Mucosa of descending colon (tissue), 3 donors: ENCODE measurements at places on chromosomes 4 and X. TPM values are rescaled to one million over a fixed set of nuclear protein-coding genes. Genes with fewer than 3 reads are reported as not detected.

- no peak for DNase-seq
Observed at GRCh38 chr4:136461533-136461932, 1070.8 kb downstream of the PCDH18 start.

DNA sequence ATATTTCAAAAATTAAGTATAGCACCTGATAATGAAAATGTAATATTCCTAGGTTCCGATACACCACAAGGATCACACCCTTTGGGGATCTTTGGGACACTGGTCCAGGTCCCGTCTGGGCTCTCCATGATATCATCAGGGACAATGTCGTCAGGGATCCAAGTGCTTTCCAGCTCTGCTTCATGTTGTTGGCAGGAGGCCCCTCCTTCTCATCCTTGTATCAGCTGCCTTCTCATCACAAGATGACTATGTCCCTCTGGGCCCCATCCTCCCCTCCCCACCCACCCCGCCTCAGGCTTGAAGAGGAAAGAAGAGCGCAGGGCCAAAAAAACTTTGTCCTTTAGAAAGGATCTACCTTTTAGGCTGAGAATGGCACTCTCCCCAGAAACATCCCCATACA, 128.3 kb upstream of the KLF3 start:
- DNase-seq, result no peak

DNA sequence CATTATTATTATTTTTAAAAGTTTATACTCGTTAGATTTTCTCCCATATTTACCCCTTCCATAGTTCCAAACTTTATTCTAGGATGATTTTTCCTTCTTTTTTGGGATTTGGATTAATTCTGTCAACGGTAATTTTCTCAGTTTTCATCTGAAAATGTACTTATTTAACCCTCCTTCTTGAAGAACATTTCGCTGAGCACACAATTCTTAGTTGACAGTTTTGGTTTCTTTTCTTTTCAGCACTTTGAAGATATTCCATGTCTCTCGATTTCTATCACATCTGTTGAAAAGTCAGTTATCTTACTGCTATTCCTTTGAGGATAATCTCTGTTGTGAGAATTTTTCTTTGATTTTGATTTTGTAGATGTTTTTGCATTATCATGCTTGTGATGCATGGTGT, 85.2 kb downstream of the SCLT1 start:
- DNase-seq, result no peak

- peak; percentile 88 for DNase-seq
Observed at GRCh38 chr4:90127223-90127705, at the start of gene CCSER1. CCSER1 (plus strand) TSS chr4:90127394.

- peak; percentile 61 for DNase-seq
Observed at GRCh38 chr4:140790765-140791164, 34.6 kb upstream of the TBC1D9 start.

GRCh38 chrX:39982948-39983347, 114.8 kb downstream of the BCOR start:
- no peak for DNase-seq

- no peak for DNase-seq
Observed at GRCh38 chrX:40784516-40785151, 49.3 kb upstream of the MED14 start.

DNA sequence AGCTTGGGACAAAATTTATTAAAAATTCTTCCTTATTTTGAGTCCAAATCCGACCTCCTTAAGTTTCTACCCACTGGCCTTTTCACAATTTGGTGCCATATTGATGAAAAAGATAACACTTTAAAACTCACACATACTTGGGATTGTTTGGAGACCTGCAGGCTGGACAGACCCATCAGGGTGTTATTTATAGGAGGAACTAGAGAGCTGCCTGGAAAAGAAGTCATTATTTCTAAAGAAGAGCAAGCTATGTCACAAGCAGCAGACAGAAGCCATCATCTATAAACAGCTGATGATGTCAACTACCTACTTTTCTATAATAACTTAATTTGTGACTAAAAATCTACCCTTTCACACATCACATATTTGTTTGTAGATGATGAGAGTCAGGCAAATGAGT, 56.2 kb downstream of the COX18 start:
- no peak for DNase-seq

- no peak for DNase-seq
Observed at GRCh38 chr4:89119166-89119565, 7.8 kb downstream of the TIGD2 start.

DNA sequence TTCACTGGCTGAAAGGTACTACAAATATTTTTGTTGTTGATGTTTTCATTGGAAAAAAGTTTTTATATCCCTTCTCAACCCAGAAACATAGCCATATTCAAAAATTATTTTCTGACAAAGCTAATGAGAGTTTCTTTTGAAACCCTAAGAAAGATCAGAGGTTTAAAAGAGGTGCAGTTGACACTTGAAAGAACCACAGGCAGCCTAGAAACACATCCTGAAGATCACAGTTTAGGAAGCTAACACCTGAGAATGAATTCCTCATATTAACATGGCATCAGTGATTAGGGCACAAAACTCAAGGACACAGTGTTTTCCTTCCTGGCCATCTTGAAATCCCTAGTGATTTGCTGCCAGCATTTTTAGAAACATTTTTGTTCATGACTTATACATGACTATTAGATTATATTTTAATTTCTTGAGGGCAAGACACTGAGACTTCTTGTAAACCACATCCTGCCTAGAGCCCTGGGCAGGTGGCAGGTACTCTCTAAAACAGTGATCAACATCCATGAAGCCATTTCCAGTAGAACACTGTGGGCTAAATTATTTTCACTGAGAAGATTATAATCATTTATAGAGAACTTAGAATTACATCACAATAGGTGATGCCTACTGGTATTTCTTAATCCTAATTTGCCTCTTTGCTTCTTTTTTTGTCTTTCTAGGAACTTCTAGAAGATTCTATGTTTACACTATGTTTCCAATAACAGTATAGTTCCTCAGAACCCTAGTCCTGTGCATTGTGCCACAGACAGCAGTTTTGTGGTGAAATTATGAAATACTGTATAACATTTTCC, 80.0 kb downstream of the ARSJ start:
- no peak for DNase-seq

DNA sequence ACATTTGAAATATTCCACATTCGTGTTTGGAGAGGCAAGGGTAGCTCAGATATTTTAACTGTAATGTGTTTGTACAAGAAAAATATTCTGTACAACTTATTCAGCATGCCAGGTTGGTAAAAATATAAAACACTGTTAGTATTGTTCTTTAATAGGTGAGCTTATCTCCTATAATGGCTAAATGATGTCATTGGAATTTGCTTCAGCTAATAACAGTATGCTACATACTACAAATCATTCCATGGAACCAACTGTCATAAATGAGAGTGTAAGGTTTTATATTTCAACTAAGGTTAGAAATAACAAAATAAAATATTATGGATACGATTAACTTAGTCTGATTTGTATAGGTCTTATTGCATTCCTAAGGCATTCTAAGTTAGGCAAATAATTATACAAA, 206.6 kb downstream of the ADGRL3 start:
- DNase-seq, result no peak

GRCh38 chr4:69073375-69073774, 22.9 kb upstream of the UGT2B7 start:
- no peak for DNase-seq

- peak; percentile 28 for DNase-seq
Observed at GRCh38 chrX:22234380-22234779, 38.3 kb upstream of the CBLL2 start.

- no peak for DNase-seq
Observed at GRCh38 chr4:177287255-177287654, 22.4 kb upstream of the NEIL3 start.

DNA sequence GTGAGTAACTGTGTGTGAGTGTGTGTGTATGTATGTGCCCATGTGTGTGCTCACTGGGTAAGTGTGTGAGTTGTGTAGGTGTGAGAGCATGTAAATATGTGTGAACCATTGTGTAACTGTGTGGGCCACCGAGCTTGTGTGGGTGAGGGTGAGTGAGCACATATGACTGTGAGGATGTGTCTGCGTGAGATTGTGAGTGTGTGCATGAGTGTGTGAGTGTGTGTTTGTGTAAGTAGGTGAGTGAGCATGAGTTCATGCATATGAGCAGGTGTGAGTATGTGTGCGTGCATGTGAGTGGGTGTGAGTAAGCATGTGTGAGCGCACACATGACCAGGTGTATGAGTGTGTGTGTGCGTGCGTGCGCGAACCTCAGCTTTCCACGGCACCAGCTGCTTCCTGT, 1.4 kb upstream of the ATP2B3 start:
- DNase-seq, result no peak

DNA sequence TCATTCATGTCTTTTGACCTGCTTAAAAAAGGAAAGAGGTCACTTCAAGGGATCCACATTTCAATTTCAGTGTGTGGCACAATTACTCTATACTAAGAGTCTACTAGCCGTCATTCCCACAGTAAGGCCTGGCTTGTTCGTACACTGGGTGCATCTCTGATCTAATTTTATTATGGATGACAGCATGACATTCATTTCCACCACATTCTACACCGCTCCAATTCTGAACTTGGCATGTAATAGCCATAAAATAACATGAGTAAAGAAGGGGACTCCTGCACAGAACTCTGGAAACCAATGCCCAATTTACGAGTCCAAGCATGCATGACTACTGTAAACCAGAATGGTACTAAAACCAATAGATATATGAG, 51.1 kb downstream of the HAND2 start:
- no peak for DNase-seq

- no peak for DNase-seq
Observed at GRCh38 chrX:72262077-72262476, 15.0 kb downstream of the RPS4X start.

DNA sequence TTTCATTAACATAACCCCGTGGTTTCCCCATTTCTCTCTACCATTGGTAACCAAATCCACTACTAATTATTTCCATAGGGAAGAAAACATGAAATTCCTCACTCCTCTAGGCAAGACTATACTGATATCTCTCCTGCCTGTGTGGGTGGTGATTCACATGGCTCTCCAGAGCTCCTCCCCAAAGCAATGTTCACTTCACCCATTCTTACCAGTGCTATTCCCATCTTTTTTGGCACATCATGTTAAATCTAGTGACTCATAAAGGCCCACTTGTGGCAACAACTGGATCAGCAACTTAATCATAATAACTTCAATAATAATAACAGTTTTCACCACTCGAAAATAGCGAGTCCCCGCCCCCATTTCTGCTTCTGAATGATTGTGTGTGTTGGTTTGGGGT, 6.1 kb upstream of the HCCS start:
- DNase-seq, result no peak

DNA sequence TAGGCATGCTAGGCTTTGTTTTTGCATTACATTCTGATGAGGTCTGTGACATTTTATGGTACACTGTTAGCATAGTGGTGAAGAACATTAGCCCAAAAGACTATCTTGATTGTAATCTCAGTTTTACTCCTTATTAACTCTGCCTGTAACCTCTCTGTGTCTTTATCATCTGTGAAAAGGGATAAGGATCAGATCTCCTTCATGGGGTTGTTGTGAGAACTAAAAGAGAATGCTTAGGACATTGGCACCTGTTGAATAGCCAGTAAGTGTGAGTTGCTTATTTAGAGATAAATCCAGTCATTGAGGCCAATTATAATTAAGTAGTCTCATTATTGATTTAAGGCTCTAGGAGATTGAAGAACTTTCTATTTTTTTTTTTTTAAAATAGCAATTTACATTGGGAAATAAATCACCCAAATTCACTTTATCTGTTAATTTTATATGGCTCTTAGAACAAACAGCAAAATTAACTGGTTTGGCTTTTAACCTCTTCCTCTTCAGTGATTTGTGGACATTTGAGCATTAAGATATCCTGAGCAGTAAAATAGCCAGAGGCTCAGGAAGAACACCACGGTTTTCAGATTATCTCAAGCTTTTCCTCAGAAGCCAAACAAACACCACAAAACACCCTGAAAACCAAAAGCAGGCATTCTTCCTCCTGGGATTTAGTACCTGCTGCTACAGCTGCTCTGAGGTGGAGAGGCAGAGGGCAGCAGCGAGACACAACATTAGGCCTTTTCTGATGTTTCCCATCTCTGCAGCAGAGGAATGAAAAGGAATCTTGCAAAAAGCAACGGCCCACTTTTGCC, 192.9 kb downstream of the ARHGAP10 start:
- DNase-seq, result peak; percentile 62

GRCh38 chr4:53313510-53313909, 52.4 kb downstream of the SCFD2 start:
- DNase-seq, result no peak

SPANXN4 gene
- not detected for total RNA-seq

ZCCHC12 gene
- 1.9 TPM for total RNA-seq

ADAM29 gene
- total RNA-seq, result not detected

DSPP gene
- total RNA-seq, result not detected

SSX1 gene
- not detected for total RNA-seq

KCTD8 gene
- total RNA-seq, result 0.54 TPM

SLBP gene
- 21.9 TPM for total RNA-seq

CACNA1F gene
- total RNA-seq, result 3.0 TPM

SPON2 gene
- total RNA-seq, result 19.6 TPM

ADH1C gene
- 137 TPM for total RNA-seq

RIPPLY1 gene
- total RNA-seq, result not detected

AKAP14 gene
- not detected for total RNA-seq
